NCI-H146 (cell line): ENCODE measurements at places on chromosomes 6 and 20.
A peak's percentile ranks its signal among the peaks of the same experiment; 100 is the strongest.

DNA sequence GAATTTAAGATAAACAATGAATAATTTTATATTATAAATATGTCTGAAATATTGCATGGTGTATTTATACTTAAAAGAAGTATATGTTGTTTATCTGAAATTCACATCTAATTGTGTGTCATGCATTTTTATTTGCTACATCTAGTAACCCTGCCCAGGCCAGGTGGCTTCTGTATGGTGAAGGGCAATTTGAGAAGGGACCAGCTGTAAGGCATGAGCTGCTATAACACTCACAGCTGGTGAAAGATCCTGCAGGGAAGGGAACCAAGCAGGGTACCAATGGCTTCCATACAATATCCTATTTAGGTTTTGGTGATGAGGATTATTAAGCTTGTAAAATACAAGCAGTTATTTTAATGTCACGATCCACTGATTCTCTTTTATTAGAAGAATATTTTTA, 921.8 kb upstream of the GJE1 start:
- DNase-seq, result peak; percentile 71

- DNase-seq, result no peak
Measured at GRCh38 chr6:149340200-149340599, 22.7 kb downstream of the TAB2 start.

GRCh38 chr20:32418376-32418775, 60.2 kb downstream of the ASXL1 start:
- DNase-seq, result no peak

GRCh38 chr6:36929152-36929551, 25.4 kb upstream of the PI16 start:
- no peak for DNase-seq

GRCh38 chr6:1463275-1463674, 73.9 kb downstream of the FOXF2 start:
- no peak for DNase-seq

- no peak for DNase-seq
Measured at GRCh38 chr6:136767570-136768309, 24.5 kb downstream of the MAP3K5 start.

GRCh38 chr6:4937414-4937813, 66.4 kb downstream of the RPP40 start:
- DNase-seq, result no peak

GRCh38 chr6:82251942-82252341, 4.4 kb upstream of the IBTK start:
- DNase-seq, result peak; percentile 48

GRCh38 chr6:45483021-45483420, 105.3 kb upstream of the SUPT3H start:
- DNase-seq, result no peak

DNA sequence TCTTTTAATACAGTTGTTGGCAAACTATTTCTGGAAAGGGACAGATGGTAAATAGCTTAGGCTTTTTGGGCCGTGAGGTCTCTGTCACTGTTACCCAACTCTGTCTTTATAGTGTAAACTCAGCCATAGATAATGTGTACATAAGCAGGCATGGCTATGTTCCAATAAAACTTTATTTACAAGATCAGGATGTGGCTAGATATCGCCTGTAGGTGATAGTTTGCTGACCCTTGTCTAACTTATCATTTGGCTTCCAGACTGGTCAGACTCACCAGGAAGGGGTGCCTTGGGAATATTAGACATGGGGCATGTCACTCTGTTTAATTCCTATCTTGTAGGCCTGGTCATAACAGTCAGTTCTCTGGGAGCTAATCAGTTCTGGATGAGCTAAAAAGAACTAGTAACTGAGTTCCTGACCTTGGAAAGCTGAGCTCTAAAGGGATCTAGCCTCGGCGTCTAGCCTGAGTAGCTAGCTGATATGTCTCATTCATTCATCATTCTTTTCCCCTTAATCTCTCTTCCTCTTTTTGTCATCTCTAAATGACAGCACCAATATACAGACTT, 163.6 kb downstream of the SLC16A10 start:
- DNase-seq, result no peak

DNA sequence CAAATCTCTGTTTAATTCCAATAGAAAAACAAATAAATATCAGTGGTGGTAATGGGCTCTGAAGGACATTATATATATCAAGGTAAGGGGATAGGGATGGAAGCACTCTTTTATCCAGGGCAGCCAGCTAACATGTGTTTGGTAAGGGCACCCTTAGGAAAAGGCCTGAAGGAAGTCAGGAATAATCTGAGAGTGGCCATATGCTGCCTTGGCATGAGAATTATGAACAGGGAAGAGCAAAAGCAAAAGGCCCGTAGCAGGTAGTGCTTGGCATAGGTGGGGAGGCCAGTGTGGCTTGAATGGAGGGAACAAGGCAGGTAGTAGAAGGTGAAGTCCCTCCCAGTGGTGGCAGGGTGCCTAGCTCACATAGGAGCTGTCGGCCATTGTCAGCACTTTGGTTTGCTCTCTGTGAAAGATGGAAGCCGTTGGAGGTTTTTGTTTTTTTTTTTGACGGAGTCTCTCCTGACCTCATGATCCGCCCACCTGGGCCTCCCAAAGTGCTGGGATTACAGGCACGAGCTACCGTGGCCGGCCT, 39.6 kb upstream of the CSE1L start:
- DNase-seq, result no peak

GRCh38 chr6:107716688-107717089, 107.4 kb downstream of the SCML4 start:
- DNase-seq, result no peak

DNA sequence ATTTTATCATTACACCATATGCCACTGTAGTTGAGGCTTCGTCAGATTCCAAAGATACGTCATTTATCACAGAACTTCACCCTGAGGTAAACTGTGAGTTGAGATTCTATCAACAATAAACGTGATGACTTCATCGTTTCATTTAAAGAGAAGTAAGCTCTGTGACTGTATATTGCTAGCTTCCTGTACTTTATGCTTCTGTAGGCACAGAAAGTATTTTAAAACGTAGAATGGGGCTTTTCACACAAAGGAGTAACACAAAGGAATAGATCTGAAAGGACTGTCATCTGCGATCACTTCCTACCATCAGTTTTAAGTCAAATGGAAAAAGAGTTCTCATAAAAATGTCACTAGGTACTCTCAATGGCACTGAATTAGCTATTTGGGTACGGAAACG, 234.4 kb upstream of the MCHR2 start:
- no peak for DNase-seq

GRCh38 chr6:69847492-69847788, 18.9 kb upstream of the COL19A1 start:
- DNase-seq, result no peak

DNA sequence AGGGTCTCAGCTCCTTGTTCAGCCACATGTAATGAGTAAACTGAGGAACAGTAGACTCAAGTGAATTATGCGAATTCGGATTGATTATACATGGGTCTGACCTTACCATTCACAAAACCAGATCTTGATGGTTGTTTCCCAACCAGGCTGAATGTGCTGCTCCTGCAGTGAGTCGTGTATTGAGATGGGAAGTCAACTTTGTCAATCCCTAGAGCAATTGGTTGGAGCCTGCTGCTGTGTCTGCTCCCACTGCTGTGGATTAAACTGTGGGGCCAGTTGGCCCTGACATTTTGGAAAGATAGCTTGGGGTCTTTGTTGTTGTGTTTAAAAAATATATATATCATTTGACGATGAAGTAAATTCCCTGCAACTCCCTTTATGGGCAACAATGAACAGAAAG, 23.9 kb downstream of the FAM50B start:
- no peak for DNase-seq

DNA sequence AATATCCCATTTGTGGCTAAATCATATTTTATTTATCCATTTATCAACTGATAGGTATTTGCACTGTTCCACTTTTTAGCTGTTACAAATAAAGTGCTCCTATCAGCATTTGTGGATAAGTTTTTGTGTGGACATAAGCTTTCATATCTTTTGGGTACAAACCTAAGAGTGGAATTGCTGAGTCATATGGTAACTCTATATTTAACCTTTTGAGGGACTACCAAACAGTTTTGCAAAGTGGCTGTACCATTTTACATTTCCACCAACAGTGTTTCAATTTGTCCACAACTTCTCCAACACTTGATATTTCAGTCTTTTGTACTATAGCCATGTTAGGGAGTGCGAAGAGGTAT, 23.6 kb upstream of the ECHDC1 start:
- no peak for DNase-seq

DNA sequence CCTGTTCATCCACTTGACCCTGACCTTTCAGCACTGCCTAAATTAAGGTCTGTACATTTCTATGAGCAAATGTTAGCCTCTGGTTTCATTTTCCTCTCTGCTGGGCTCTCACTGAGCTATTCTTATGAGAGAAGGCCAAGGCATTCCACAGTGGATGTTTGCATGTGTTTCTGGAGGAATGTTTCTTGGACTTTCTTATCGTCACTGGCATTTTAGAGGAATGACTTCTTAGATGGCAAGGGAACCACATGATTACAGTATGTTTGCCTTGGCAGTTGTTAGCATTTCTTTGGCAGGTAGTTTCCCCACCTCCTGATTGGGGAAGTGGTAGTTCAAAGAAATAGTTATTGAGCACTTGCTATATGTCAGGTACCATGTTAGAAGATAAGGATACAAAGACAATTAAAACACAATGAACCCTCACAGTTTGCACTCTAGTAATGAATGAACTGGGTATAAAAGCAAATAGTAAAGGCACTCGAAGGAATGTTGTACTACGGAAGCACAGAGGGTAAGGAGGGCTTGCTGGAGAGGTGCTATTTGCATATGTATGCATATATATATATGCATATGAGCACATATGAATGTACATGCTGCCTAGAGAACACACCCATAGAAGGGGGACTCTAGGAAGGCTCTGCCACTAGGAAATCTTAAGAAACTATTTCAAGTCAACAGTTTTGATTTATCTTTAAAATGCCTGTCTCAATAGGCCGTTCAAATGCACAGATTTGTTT, 307.4 kb downstream of the EYA4 start:
- DNase-seq, result no peak

- no peak for DNase-seq
Measured at GRCh38 chr20:24535941-24536730, 66.7 kb downstream of the SYNDIG1 start.

GRCh38 chr20:53130795-53131194, 158.6 kb downstream of the TSHZ2 start:
- DNase-seq, result no peak

DNA sequence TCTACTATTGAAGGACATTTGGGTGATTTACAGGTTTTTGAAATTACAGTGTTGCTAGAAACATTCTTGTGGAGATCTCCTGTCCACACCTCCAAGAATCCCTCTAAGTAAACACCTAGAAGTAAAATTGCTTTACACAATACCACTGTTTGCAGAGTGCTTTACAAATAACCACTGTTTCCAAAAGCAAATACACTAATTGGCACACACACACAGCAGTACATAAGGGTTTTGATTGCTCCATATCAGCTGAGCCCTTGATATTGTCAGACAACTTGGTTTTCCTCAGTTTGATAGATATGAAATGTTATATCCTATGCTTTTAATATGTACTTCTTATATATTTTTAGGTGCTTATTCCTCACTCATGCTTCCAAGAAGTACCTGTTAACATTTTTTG, 6.3 kb downstream of the HMGN4 start:
- peak; percentile 57 for DNase-seq

- no peak for DNase-seq
Measured at GRCh38 chr6:28442586-28442985, 705 bp downstream of the ZSCAN23 start.

GRCh38 chr6:111871725-111872400, 1.4 kb downstream of the FYN start:
- DNase-seq, result peak; percentile 81

GRCh38 chr6:74753883-74754600, 451.8 kb downstream of the COL12A1 start:
- DNase-seq, result no peak

- no peak for DNase-seq
Measured at GRCh38 chr6:154894902-154895301, 100.2 kb upstream of the TIAM2 start.
